ENCODE measurements at places on chromosomes 12 and 14.
A peak's percentile ranks its signal among the peaks of the same experiment; 100 is the strongest.

DNA sequence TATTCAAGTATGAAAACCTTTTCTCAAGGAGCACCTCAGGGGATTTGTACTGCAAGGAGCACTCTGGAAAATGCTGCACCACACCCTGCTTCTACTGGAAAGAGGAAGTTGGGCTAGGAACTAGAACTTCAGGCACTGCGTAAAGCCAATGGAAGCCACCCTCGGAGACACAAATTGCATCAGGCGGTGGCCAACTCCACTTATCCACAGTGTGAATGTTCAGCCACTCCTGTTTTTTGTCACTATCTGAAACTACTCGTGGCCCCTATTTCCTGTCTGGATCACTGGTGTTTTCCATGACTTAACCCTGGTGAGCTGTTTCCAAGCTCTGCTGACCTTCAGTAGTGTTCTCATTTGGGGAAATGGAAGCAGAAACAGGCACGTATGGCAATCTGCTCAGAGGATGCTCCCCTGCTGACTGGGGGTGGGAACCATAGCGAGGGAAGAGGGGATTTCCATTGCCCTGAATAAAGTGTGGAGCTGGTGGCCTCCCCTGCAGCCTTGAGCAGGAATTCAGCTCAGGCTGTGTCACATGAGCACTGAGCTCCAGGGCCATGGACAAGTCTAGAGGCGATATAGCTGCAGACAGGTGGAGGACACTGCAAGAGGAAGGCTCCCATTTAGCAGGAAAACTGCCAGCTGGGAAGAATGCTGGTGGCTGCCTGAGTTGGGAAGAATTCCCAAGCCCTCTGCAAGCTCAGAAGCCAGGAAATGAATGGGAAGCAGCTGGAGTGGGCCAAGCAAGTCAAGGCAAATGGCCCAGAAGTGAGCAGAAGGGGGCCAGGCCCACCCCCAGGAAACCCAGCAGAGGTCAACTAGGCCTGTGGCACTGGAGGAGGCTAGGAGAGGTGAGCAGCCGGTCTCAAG is 50.5 kb upstream of the RAP1B start:
- no peak for DNase-seq

- DNase-seq: no peak
Observed at GRCh38 chr12:15806826-15807225, 17.6 kb upstream of the EPS8 start.

GRCh38 chr12:51954561-51955361 is 3.3 kb downstream of the ACVR1B start:
- no peak for DNase-seq

DNA sequence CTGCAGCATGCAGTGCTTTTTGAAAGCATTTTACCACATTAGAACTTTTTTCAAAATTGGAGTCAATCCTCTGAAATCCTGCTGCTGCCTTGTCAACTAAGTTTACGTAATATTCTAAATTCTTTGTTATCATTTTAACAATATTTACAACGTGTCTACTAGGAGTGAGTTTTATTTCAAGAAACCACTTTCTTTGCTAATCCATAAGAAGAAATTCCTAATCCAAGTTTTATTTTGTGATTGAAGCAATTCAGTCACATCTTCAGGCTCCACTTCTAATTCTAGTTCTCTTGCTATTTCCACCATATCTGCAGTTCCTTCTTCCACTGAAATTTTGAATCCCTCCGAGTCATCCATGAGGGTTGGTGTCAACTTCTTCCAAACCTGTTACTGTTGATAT is 25.4 kb downstream of the PRORP start:
- no peak for DNase-seq

DNA sequence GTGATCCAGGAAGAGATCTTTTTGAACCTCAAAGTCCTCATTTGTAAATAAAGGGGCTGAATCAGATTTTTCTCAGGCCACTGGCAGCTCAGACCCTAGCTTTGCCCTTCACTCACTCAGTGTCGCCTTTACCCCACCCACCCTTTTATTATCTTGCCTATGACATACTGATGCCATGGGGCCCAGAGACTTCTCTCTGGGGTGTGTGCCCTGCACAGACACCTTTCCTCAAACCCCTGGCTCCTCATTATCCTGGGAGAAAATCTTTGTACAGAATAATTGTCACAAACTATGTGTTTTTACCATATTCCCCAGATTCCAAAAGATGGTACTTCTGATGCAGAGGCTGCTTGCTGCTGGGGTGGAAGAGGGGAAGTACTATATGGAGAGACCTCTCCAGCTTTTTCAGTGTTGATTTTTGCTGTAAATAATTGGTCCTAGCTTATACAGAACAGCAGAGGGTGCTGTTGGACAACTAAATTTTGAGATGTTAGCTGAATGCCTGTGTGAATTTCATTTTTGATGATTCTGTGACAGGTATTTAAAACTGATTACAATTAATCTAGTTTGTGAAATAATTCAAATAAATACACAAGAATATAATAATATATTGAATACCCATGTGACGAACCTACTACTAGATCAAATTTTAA is 53.9 kb upstream of the DCD start:
- no peak for DNase-seq

- no peak for DNase-seq
Observed at GRCh38 chr12:61993734-61994345, 266.4 kb upstream of the USP15 start.

DNA sequence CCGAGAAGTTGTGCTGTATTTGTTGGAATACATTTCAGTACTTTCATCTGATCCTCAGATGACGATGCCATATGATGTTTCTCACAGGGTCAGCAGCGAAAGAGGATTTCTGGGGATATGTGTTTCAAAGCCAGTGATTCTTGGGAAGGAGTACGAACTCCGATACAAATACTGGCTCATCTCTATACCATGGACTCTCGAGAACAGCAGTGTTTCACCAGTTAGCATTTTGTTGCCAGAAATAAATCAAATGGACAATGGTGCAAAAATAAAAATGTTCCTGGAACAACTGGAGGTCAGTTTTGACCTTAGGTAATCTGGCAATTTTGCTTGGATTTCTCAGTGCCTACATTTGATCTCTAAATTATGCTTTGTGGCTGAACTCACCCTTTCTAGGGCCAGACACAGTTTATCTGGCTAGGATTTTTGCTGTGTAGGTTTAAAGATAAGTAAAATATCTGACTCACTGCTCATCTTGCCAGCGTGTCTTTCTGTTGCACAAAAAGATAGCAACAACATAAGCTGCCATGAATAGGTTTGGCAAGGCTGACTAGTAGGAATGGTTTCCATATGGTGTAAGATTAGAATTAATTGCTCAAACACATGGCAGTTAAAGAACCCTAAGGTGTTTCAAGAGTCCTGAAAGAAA is 11.0 kb upstream of the MGP start:
- no peak for DNase-seq

DNA sequence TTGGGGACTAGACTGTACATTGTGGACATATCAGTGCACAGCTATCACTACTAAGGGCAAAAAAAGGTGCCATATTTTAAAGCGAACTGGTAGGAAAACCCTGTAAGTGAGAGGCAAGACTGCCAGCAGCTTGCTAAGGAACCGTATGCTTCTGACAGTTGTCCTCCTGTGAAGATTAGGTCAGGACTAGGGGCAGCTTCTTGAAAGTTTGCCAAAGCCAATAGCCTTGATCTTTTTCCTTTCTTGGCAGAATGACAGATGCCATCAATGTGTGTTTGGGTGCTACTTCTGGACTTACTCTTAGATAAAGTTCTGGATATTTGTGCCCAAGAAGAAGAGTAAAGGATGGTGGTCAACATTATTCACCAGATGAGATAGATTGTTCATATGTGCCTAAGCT is 7.4 kb downstream of the DAAM1 start:
- no peak for DNase-seq

GRCh38 chr14:60327447-60328331 is 78.7 kb downstream of the PPM1A start:
- DNase-seq: no peak

GRCh38 chr14:35045798-35046047 is 349 bp upstream of the FAM177A1 start:
- DNase-seq: no peak

GRCh38 chr12:53289891-53290290 is 5.5 kb upstream of the PFDN5 start:
- DNase-seq: no peak

- DNase-seq: peak; percentile 26
Observed at GRCh38 chr12:7092229-7092985, at the start of gene C1R. TSS of gene C1R (minus strand) at chr12:7092445. CDS start at chr12:7092388, 57 bp downstream.

DNA sequence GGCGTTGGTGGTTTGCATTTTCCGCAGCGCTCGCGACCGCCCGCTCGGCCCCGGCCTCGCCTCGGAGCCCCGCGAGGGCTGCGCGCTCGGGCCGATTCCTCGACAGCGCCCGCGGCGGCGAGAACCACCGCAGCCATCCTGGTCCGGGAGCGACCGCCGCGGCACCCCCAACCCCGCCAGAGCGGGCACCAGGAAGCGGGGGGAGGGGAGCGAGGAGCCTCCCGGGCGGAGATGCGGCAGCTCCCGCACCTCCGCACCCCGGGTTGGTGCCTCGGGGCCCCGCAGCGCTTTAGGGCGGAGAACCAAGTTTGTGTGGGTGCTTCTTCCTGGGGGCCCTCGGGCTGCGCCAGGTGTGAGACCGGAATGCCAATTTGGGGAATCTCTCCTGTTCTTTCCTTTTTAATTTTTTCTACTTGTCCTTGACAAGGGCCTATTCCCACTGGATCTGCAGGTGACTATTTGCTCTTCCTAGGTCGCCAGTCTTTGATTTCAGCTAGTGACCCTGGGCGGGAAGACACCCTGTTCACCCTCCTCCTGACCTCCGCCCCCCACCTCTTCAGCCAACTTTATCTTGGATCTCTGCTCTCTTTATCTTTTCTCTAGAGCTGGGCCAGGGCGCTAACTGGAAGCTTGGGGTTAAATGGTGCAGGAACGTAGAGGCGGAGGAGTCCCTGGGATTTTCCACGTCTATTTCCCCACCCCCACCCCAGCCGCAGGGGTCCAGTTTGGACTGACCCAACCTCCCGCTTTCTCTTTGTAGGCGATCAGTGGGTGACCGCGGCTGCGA is at the start of gene SOCS2:
Gene SOCS2, plus strand, starts transcription at position 751 of the 787 bp plus-strand sequence. CDS start 223 bp downstream, outside the sequence.
- DNase-seq: peak; percentile 51

GRCh38 chr12:124745465-124745890 is 118.2 kb downstream of the SCARB1 start:
- no peak for DNase-seq

DNA sequence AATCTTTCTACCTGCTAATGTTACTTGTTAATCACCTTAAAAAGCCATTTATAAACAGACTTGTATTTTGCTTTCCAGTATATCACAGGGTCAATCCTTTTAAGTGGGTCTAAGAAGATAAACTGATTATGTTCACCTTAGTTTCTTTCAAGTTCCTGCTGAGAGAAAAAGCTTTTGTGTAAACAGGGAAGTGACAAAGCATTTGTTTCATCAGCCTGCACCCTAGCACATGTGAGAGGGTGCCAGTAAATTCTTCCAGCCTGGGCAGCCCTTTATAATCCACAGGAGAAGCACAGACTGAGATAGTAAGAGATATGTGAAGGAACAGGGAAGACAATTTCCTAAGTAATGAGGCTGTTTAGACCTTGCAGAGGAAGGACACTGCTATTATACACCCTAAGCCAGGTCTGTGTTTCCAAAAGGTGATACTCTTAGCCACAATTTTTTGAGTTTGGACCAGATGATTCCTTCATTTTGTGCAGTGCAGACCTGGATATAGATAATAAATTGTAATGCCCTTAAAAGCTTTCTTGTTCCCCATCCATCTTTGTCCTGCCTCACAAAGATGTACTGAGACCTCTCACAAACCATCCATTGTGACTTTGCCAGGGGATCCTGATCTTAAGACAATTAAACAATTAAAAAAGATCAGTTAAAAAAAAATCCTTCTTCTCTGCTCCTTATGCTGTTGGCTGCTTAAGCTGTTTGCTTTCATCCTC is 150.7 kb downstream of the KTN1 start:
- DNase-seq: no peak

GRCh38 chr14:98227000-98227726 is 1044.8 kb downstream of the BCL11B start:
- DNase-seq: no peak

GRCh38 chr14:38999949-39000348 is 103.1 kb downstream of the SEC23A start:
- DNase-seq: no peak

DNA sequence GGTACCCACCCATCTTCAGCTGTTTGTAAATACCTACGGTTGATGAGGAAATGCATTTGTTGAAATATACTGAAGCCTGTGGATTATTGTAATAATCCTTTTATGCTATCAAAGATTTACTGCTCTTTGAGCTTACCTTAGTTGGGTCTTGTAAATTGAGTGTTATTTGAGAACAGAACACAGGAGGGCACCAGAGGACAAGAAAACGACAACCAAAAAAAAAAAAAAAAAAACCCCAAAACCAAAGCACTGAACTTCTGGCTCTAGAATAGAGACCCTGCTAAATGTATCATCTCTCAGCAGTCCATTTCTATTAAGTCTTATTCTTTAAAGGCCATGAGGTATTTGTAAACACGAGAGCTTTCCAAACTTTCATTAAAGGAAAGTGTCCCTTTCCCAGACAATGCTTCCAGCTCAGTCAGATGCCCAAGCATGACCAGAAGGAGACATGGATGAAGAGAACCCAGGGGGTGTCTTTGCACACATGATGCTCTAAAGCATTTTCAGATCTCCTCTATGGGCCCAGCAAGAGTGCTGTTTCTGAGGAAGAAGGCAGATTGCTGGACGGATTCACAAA is 763.9 kb downstream of the NRXN3 start:
- DNase-seq: peak; percentile 9
